ENCODE measurements at places on chromosomes 5 and 9. TPM values are rescaled to one million over a fixed set of nuclear protein-coding genes. Genes with fewer than 3 reads are reported as not detected.

DNA sequence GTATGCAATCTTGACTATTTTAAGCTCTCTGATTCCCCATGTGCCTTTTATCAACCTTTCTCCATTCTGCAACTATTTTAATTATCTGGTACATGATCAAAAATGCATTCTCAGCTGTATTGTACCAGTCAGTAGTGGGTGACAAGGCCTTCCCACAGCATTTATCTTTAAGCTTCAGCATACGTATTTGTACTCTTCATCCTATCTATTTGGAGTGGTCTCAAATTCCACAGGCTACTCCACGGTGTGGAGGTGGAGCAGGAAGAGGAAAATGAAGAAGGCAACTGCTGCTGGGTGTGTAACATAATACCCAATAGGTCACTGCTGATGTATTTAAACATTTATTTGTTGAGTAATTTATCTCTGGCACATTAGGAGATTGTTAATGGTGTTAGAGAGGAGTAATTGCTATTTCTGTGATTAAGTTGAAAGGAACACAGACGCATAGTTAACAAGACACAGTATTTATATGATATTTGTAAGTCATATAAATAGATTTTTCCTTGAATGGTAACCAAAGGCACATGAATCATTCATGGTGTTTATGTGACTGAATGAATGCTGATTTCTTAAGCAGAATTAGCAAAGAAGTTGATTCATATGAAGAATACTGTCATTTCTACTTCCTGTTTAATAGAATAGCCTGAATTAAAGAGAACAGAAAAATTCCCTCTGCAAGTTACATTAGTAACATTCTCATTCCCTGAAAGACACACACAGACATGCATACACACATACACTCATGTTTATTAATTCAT, 153.8 kb upstream of the NR3C1 start:
- DNase-seq, result peak; percentile 53

Gene ZNF169
- total RNA-seq, result 2.4 TPM

GRCh38 chr5:30030101-30030500, 1163.4 kb upstream of the CDH6 start:
- no peak for DNase-seq

Gene SLC22A4
- total RNA-seq, result 5.6 TPM

DNA sequence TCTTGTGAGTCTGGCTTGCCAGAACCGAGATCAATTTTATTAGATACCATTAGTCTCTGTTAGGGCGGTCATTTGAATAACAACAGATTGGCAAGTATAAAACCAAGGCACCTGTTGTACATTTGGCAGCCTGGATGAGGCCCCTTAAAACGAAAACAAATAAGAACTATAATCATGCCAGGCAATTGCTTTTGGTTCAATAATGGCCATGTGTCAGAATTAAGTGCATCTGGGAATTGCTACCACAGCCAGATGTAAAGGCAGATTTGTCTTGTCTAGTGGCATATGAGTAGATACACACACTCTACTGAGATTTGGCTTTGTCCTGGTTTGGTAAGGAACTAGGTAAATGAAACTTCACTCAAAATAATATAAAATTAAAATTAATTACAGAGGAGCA, 1046.2 kb upstream of the DMAC1 start:
- DNase-seq, result no peak

Gene SPINK13
- total RNA-seq, result not detected

Gene BSPRY
- total RNA-seq, result not detected

DNA sequence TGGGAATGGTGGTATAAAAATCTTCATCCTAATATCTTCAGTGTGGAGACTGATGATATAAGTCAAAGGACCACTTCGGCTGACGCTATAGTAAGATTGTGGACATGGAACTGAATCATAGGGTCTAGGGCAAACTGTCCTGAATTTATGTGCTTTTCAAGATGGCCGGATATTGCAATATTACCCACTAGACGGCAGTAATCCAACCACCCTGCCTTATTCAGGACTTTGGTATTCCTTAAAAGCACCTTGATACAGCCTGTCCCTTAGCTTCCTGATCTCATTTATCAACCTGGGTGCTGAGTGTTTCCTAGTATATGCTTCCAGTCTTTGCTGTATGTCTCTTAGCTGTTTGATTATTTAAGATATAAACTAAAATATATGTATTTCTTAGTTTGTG, 71.2 kb upstream of the COX7C start:
- no peak for DNase-seq

Gene SPOCK1
- 23.2 TPM for total RNA-seq

Gene SLC36A3
- total RNA-seq, result not detected

Gene SLC4A9
- total RNA-seq, result not detected

Gene SEMA5A
- total RNA-seq, result 11.4 TPM

- DNase-seq, result no peak
These were observed 427.3 kb downstream of the ISL1 start for GRCh38 chr5:51810592-51810991.

Gene AFAP1L1
- total RNA-seq, result 5.9 TPM

DNA sequence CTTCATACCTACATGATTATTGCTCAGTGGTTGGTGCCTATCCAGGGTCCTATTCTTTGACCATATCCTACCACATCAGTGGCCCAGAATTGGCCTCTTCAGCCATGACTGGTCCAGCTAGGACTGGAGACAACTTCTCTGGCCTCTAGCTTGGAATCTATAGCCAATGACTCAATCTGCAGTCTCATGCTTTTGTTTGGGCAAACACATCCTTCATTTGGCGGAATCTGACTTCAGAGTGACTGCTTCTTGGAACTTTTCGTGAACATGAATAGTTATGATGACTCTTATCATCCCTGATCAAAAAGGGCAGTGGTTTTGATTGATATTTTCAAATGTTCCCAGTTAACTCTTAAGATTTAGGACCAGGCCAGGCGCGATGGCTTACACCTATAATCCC, 134.1 kb downstream of the PAPPA start:
- DNase-seq, result peak; percentile 28

DNA sequence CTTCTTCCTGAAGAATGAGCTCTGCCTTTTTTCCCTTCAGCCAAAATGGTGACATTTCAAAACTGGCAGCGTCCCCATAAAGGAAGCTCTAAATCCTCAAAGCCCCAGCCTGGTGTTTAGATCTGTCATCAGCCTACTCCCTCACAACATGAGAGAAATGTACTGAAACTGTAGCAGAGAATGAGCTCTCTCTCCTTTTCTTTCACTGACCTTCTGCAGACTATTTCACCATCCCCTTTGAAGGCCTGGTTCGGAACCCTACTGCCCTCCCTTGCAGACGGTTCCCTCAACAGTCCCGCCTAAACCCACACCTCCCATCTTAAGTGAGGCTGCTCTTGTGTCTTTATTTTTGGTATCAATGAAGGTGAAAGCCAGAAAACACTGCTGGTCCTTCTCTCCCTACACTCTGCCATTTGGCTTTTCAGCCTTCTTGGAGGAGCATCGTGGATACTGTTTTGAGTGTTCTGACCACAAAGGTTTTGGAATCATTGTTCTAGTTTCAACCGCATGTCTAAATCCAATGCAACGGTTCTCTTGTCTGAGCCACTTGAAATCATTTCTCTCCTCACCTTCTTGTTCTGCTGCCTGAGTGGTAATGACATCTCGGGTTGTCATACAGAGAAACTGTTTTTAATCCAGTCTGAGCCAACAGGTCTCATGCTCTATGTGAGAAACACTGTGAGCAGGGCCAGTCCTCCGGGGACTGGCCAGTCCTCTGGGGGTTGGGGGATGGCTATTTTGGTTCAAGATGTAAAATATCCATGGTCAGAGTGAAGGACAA, 39.0 kb downstream of the ITK start:
- no peak for DNase-seq

GRCh38 chr5:159100782-159101646, 1.3 kb upstream of the EBF1 start:
- no peak for DNase-seq

DNA sequence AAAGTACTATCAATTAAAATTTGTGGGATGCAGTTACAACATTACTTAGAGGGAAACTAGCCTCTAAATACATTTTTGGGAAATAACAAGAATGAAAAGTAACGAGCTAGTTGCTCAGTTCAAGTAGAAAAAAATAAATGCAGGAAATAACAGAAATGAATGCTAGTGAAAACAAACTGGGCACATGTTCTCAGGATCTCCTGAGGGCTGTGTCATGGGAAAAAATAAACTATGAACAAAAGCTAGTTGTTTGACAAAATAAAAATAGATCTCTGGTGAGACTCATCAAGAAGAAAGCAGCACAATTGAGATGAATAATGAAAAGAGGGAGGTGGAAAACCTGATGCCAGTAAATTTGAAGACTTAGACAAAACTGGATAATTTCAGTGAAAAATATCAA, 16.3 kb downstream of the IDNK start:
- DNase-seq, result no peak

DNA sequence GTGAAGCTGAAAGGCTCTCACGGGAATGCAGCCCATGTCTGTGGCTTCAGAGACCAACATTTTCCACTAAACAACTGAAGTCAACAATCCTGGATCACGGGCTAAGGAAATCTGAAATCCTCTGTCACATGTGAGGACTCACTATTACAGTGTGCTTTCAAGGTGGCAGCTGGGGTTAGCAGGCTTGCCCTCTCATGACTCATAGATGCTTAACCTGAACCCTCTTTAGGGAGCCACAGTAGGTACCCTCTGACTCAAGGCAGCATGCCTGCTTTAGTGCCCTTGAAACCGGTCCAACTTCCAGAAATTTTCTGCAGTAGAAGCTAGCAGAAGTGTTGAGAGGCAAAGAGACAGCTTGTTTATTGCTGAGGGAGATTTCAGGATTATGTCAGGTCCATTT, 232.5 kb downstream of the GABRB2 start:
- DNase-seq, result peak; percentile 54

Gene SAXO1
- total RNA-seq, result 0.06 TPM

- DNase-seq, result no peak
These were observed 61.8 kb downstream of the ERAP1 start for GRCh38 chr5:96745844-96746531.

GRCh38 chr5:175021321-175021720, 296.9 kb downstream of the MSX2 start:
- DNase-seq, result no peak

DNA sequence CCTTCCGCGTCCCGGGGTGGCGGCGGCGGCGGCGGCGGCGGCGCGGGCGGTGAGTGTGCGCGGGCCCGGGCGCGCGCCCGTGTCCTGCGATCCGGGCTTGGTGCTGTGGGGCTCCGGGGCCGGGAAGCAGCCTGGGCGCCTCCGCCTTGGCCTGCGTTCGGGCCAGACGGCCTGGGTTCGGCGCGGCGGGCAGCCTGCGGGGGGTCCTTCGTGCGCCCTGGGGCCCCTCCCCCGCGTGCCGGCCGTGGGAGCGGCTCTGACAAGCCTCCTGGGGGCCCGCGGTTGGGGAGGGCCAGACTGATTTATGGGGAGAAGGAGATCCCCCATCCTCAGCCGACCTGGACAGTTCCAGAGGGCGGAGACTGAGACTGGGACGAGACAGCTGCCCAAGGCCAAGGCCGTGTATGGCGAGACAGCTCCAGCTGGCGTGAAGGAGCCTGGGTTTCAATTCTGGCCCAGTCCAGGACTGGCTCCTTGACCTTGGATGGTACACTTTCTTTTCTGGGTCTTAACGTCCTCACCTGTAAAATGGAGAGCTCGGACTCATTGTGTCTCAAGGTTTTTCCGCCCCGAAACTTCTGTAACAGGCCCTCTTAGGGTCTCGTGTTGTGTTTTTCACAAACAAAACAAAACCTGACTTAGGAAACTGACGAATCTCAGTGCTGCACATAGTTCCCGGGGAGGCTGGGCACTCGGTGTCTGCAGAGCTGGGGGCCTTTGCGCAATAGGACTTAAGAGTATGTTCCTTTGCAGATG, 603 bp downstream of the TMEM268 start:
- peak; percentile 72 for DNase-seq

GRCh38 chr5:128135286-128135685, 51.7 kb downstream of the SLC12A2 start:
- DNase-seq, result no peak

GRCh38 chr9:37329576-37329975, 92.9 kb upstream of the GRHPR start:
- DNase-seq, result peak; percentile 41

Gene TUSC1
- 11.7 TPM for total RNA-seq

- no peak for DNase-seq
These were observed 54.0 kb downstream of the DOCK8 start for GRCh38 chr9:268616-269015.

Gene DNAH5
- 0.75 TPM for total RNA-seq

DNA sequence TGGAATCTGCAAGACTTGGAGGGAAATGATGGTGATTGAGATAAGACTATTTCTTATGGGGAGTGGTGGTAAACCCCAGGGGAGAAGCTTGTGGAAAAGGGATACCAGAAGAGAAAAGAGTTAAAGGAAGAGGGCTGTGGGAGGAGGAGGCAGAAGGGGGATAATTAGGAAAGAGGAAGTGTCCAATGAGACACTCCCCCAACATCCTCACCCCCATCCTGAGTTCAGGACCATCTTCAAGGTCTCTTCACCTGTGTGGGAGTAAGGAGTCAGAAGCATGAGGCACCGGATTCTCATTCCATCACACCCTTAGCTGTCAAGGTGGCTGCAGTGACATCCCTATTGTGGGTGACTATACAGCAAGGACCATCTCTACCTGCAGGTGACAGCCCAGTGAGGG, 106.6 kb upstream of the POC5 start:
- no peak for DNase-seq

DNA sequence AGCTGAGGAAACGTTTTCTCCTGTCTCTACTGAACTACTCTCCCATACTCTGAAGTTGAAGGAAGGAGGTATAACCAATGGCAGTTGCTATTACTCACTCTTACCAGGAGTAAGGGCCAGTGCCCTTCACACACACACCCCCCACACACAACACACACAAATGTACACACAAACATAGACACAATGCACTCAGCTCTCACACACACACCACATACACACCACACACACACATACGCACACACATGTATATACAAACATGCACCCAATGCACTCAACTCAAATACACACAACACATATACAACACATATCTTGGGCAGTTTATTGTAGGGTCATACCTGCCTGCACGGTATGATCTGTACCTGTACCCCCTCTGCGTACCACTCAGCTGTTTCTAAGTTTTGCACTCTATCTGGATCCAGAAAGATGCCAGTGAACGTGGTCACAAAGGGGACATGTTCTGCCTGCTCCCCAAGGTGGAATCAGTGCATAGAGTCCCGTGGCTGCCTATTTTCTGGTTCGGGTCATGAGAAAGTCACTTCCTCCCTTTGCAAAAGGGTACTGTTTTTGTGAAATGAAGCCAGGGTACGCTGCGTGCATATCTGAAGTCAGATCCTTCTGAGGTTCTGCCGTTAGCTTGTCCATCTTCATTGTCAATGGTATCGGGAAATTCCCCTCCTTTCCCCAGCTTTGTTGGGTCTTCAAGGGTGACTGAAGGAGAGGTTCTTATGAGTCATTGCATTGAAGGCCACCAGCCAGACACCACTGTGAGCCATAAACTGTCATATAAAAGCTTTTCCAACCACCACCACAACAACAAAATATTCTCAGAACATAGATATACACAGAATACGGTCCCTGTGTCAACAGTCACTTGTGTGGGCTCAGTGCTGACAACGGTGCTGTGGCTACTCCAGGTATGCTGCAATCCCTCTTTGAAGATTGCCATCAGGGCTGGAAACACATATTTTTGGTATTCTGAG, 131.9 kb downstream of the UGCG start:
- DNase-seq, result no peak

DNA sequence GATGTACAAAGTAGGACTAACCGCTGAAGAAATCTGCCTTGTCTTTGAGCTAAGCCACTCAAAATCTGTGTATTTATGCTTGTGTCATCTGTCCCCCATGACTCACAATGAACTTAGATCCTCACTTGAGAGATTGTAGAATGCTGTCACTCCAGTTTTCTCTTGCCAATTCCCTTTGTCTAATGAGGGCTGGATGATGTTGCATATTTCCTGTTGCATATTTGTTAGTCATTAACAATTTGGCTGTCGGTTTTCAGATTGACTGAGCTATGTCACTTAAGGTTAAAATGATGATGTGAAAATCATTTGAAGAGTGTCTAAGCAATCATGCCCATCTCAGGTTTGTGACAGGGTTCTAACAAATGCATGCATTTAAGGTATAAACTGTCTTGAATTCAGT, 481.7 kb downstream of the CDH10 start:
- DNase-seq, result no peak

All from LHCN-M2 (cell line).